ENCODE measurements at places on chromosomes 13 and 19. TPM values are rescaled to one million over a fixed set of nuclear protein-coding genes. Genes with fewer than 3 reads are reported as not detected.

DNA sequence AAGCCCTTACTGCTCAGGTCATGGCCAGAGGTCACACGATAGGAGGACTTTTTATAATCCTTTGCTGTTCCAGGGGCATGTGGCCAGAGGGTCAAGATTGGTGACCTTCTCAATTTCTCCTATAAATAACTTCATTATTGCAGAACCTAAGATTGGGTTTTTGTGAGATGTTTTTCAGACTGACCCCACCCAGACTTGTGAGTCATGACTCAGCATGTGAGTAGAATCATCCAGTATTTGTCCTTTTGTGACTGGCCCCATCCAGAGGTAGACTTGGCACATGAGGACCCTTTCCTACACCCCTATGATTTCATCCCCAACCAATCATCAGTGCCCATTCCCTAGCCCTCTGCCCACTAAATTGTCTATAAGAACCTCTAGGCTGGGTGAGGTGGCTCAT lies 84.5 kb upstream of the ABCC4 start:
- no peak for DNase-seq

DNA sequence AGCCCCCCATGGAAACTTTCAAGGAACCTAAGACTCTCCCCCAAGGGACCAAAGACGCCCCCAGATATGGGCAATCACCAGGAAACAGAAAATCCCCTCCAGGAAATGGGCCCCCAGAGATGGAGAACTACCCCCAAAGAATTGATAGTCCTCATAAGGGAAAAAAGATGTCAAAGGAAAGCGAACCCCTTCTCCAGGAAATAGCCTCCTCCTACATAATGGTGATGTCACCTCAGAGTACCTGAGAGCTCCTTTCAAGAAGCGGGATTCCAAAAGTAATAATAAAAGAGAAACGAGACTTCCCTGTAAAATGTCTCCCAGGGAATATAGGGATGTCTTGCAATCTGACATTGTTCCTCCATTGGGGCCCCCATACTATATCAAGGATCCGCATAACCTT lies 1.1 kb downstream of the CDKN2D start:
- no peak for DNase-seq

- no peak for DNase-seq
Measured at GRCh38 chr19:14496834-14497227, 904 bp upstream of the GIPC1 start.

- no peak for DNase-seq
Measured at GRCh38 chr13:79810669-79811068, 329.7 kb downstream of the NDFIP2 start.

DNA sequence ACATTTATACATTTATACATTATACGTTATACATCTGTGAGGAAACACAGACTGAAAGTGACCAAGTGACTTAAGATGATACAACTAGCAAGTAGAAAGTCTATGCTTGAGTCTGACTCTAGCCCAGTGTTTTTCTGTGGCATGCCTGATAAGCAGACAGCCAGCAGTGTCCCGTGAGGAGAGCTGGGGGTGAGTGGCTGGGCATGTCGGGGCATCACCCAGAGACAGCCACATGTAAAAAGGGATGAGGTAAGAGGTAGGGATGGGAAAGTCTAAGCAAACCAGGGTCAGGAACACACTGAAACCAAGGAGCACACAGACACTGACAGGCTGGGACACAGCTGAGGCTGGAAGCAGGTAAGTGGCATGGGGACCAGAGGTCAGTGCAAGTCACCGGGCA lies 333.2 kb downstream of the FOXO1 start:
- DNase-seq: no peak

DNA sequence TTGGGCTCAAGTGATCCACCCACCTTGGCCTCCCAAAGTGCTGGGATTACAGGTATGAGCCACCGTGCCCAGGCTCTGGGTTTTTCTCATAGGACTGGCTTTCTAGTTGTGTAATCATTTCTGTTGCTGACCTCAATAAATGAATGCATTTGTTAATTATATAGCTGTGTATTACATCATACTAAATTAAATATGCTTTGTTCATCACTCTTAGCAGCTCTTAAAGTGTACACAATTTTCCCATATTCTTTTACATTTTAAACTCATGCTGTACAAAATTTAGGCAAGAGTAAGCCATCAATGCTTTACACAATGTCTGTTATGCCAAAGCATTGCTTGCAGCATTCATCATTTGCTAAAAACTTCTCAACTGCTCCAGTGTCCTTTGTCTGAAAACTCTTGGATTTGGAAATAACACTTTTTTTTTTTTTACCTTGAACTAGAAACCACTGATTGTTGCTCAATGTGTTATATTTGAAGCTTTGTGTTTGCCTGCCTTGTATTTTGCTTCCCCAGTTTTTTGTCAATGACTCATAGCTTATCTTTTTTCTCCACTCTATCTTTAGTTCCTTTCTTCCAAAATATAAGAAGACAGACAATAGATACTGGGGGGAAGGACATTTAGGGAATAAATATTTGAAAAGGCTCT lies 31.4 kb downstream of the CCDC122 start:
- no peak for DNase-seq

The USHBP1 gene
- 11.5 TPM for polyA plus RNA-seq

GRCh38 chr13:36344886-36345437 lies 1.2 kb downstream of the SPART start:
- DNase-seq: no peak

The ZNF135 gene
- polyA plus RNA-seq: 10.1 TPM

DNA sequence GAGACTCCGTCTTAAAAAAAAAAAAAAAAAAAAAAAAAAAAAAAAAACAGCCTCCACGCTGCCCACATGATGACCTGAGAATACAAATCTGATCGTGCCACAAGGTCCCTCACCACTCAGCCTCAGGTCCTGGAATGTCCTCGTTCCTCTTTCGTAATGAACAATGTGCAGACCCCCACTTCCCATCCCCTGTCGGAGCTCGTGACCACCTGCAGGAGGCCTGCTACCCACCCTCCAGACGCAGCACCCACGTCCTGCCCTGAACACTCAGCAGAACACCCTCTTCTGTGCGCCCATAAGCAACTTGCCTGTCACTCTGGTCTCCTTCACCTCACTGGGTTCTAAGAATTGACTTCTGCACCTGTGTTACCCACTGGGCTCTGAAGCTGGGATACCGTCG lies 166.4 kb downstream of the KATNAL1 start:
- DNase-seq: no peak

DNA sequence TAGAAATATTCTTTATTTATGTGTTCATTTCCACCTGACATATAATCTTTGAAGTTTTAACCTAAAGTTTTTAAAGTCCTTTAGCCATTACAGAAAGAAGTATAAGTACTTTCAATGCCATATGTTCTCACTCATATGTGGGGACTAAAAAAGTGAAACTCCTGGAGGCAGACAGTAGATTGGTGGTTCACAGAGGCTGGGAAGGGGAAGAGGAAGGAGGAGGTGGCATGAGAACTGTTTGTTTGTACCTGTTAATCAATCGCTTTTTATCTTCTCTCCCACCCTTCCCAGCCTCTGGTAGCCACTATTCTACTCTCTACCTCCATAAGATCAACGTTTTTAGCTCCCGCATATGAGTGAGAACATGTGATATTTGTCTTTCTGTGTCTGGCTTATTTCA lies 131.1 kb downstream of the MYO16 start:
- no peak for DNase-seq

GRCh38 chr19:16295057-16295456 lies 29.6 kb upstream of the KLF2 start:
- no peak for DNase-seq

The PVR gene
- 74.8 TPM for polyA plus RNA-seq

The EDNRB gene
- polyA plus RNA-seq: 29.8 TPM

- peak; percentile 29 for DNase-seq
Measured at GRCh38 chr19:2475018-2475701, 767 bp upstream of the GADD45B start.

The ZNF724 gene
- 0.10 TPM for polyA plus RNA-seq

The IL12RB1 gene
- 0.51 TPM for polyA plus RNA-seq

The CGB1 gene
- polyA plus RNA-seq: not detected

DNA sequence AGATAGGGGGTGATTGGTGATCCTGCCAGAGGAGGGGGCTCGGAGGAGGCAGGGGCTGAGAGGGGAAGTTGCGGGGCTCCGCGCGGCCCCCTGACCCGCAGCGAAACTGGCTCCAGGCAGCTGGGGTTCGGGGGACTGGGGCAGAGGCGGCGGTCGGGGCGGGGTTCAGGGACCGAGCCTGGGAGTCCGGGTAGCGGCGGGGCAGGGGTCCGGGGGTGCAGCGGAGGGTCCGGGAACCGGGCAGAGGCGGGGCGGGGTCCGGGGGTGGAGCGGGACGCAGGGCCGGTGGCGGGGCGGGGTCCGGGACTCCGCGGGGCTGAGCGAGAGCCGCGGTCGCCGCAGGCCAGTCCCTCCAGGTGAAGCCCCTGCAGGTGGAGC lies 1.2 kb downstream of the MADCAM1 start:
- DNase-seq: no peak

The ZNF681 gene
- polyA plus RNA-seq: 0.51 TPM

The LILRB5 gene
- 9.1 TPM for polyA plus RNA-seq

The ZFP14 gene
- polyA plus RNA-seq: 2.2 TPM

The FAM83E gene
- 0.01 TPM for polyA plus RNA-seq

DNA sequence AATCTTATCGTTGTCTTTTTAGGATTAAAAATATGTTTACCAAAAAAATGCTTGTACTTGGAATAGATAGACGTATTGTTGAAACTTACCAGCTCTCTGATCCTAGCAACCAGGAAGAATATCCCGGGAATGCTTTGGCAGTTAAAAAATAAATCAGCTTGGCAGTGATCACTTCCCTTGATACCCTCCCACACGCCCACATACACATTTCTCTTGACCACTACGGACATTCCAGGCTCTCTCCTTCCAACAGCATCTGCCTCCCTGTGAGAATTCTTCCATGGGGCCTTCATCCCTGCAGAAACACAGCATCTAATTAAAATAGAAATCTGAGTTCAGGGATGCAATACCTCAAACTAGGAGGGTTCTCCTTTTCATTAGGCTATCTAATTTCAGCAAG lies 57.9 kb downstream of the THSD1 start:
- peak; percentile 16 for DNase-seq

- no peak for DNase-seq
Measured at GRCh38 chr19:2532252-2533071, 56.5 kb downstream of the GADD45B start.

DNA sequence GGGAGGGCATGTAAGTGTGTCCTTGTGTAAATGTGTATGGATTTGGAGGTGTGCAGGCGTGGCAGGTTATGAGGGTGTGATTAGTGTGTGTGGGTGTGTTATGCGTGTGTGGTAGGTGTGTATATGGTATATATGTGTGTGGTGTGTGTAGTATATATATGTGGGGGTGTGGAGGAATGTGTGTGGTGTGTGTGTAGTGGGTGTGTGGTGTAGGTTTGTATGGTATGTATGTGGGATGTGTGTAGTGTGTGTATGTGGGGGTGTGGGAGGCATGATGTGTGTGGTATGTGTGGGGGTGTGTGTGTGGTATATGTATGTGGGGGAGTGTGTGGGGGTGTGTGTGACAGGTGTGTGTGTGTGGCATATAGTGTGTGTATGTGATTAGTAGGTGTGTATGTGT lies 104.2 kb downstream of the SLC7A1 start:
- no peak for DNase-seq

GRCh38 chr13:41613471-41613870 lies 156.1 kb downstream of the RGCC start:
- no peak for DNase-seq
